ENCODE measurements at places on chromosomes 3 and 15.

GRCh38 chr15:58440158-58440910 lies 8.5 kb downstream of the LIPC start:
- no peak for DNase-seq

- DNase-seq, result no peak
Observed at GRCh38 chr3:73314151-73314951, 252.9 kb downstream of the EBLN2 start.

DNA sequence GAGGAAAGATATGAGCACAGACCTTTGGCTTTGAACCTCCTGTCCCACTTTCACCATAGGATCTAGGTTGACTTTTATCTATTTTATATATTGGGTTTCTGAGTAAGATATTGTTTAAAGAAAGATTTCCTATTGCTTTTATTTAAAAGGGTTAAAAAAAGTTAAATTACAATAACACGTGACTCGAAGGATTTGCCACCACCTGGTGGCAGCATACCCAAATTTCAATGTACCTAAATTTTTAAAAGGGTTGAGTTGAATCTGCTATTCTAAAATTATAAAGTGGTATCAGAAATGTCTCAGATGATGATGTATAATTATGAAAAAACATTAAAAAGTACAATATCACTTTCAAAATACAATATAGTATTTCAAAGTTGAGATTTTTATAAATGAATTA lies 368.4 kb downstream of the MECOM start:
- DNase-seq, result peak; percentile 6

- no peak for DNase-seq
Observed at GRCh38 chr3:57464801-57465200, 79.3 kb downstream of the DNAH12 start.

DNA sequence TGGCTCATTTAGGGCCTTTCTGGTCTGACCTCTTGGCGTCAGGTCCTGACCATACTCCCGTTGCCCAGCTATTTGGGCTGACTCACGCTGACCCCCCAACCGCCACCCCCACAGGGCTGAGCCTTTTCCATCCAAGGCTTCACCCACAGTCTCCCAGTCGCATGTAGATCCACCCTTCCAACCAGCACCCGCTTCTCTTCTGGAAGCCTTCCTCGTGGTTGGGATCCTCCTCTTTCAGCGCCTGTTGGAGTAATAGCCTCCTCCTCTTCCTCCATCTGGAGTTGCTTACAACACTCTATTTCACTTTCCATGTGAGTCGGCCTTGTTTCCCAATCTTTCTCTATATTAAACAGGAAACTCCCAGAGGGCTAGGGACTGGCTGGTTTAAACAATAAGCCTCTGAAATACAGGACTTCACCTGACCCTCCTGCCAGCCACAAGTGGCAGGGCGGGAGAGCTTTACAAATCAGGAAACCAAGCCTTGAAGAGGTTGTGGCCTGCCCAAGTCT lies 2.1 kb upstream of the ALAS1 start:
- peak; percentile 43 for DNase-seq

Data from HS-5 (cell line).